Left ventricle myocardium inferior (tissue), 1 donor: ENCODE measurements at places on chromosomes 2 and 18.

DNA sequence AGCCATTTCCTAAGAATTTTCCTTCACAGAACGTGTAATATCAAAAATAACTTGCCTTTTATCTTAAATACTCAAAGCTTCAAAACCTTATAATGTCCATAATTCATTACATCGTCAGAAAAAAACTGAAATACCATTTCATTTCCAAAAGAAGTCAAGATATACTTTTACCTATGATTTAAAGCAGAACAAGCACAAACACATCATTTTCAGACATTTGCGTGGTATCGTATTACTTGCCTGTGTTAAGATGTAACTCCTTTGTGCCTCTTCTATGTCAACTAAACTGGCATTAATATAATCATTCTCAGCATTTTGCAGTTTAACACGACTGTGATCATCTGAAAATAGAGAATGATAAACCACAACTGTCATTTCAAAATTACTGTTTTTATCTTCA is 47.5 kb downstream of the PTPN2 start:
- no peak for DNase-seq

GRCh38 chr2:179532863-179533278 is 268.2 kb upstream of the SESTD1 start:
- DNase-seq = no peak

DNA sequence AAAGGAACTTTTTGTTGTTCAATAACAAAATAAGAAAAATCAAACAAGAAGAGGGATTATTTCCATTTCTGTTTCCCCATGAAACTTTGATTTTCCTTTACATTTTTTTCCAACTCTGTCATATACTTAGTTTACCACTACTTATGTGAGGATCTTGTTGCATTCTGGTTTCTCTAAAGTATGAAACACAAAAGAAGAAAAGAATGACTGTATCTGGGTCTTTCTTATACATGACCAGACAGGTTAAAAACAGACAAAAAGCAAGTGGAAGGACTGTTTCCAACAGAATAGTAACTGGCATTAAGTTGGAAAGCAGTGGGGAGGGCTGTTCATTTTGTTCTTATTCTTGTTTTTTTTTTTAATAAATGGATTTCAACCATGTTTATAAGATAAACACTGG is 1207.8 kb upstream of the FAM98A start:
- no peak for DNase-seq

DNA sequence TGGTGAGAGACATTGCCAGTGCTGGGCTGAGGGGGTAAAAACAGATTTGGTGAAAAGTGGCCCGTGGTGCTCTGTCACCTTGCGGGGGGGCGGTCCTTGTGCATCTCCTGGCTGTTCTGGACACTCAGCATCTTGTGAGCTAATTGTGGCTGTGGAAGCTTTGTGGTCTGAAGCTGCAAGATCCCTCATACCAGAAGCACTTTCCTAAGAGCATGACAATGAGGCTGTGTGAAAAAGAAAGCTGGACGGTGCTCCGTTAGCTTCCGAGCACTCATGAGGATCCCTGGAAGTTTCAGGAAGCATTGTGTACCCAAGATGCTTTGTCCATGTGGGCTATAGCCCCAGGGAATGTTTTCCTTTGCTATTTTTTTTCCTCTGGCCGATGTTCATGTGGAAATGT is 74.5 kb downstream of the CABLES1 start:
- DNase-seq = no peak

- no peak for DNase-seq
Observed at GRCh38 chr2:21910832-21911507, 787.2 kb downstream of the TDRD15 start.

- DNase-seq = peak; percentile 37
Observed at GRCh38 chr2:33441235-33441810, 35.1 kb upstream of the RASGRP3 start.

- DNase-seq = no peak
Observed at GRCh38 chr2:182391443-182391842, 35.4 kb downstream of the PDE1A start.

DNA sequence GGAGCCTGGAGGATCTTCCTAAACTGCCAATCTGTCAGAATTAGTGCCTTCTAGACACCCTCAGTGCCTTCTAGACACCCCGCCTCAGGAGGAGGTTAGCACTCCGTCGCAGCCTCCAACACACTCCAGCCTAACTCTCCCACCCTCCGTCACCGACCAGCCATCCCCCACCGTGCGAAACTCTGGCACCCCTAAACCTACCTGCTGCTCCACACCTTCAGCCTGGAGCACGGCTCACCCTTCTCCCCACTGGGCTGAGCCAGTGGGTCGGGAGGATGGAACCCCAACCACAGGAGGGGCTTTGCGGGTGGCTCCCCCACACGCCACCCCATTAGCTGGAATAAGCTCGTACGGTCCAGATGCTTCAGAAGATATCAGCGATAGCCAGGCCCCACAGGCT is 468.9 kb upstream of the HS6ST1 start:
- DNase-seq = no peak

DNA sequence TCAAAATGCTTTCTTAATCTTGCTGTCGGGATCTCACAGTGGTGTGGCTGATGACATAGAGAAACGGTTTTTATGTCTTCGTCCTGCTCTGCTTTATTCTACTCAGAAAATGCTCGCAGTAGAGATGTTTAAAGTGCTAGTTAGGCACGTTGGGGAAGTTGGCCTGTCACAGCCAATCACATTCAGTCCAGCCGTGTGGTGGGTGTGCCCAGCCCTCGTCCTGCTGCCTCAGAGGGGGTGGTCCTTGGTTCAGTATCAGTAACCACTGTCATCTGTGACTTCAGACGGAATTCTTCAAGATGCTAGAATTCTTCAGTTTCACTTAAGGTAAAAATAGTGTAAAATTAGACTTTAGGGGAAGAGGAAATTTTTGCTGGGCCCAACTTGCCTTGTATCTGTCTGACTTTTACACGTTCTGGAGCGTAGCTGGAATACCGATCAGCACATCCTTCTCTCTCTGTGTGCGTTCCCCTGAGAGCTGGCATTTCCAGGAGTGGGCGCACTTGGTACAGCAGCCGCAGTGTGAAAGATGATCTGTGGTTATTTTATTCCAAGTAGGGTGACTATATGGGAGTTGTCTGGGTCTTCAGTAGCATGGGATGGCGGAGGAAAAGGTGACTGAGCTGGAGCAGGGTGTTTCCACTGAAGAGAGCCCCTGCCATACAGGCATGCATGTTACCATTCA is 18.5 kb downstream of the TRAF3IP1 start:
- no peak for DNase-seq

DNA sequence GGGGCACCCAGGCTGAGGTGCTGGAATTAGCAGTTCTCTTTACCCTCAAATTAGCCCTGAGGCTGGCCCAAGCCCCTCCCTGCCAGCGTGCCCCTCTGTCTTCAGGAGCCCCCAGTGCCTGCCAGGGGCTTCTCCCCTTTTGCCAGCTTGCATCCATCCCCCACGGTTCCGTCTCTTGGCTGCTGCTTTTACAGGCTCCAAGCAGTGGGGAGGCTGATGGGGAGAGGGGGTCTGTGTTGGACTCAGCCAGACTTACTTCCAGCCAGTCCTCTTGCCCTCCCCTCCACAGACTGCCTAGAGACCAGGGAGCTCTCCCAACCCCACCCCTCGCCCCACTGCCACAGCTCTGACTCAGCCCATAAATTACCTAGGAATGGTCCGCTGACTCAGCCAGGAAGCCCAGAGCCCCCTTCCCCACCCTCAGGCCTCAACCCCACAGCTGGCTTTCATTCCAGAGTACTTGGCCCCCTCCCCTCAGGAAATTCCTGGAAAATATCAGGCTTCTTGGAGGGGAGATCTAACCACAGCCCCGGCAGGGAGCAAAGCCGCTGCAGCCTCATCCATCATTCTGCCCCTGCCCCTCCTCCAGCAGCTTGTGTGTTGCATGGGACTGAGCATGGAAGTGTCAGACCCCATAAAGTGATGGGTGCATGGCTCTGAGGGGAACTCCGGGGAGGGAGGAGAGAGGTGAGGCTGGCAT is 184.6 kb downstream of the ZFP36L2 start:
- DNase-seq = no peak

- peak; percentile 60 for DNase-seq
Observed at GRCh38 chr2:98158305-98158704, 71.3 kb downstream of the VWA3B start.

DNA sequence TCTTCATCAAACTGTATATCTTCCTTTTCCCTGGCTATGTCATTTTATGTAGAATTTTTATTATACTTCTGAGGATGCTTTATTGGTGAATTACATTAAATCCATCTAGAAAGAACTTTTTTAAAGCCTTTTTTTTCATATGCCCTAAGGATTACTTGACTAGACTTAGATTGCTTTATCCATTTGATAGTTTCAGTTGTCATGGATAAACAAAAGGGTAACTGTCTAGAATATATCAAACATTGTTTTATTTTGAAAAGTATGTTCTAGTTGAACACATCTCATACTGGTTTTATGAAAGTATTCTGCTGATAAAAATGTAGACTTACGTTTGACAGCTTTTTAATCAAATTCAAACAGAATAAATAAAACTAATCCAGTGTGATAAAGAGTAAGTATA is 639.8 kb downstream of the ARHGAP15 start:
- no peak for DNase-seq

GRCh38 chr18:24968238-24968775 is 383.7 kb downstream of the ZNF521 start:
- no peak for DNase-seq

DNA sequence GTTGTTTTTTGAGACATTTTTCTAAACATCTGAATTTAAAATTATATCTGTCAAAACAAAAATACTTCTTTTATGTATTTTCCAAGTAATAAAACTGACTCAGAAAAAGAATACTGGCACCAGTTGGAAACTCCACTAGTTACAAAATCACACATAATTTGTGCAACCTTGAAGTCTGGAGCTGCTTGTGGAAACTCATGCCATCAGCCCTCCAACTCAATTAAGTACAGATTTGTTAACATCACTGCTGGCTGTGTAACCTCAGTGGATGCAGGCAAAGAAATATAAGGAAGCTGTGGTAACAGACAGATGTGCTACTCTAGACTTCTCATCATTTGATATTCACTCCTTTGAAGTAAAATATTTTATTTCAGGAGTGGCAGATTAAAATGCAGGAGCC is 30.0 kb upstream of the RAPH1 start:
- DNase-seq = no peak

DNA sequence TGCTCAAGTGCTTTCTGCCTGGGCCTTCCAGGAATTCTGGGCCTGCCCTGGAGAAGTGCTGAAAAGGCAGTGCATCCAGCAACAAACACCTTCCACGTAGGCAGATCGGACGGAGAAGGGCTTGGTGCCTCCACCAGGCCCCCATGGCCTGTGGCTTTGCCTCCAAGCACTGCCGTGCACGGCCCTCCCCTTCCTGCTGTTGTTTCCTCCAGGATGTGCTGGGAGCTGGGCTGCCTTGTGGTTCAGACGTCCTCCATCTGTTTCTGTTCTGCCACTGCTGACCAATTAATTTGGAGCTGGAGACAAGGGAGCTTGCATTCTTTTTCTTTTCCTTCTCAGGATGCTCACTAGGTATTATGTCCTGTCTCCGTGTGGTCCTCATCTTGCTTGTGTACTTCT is 197.0 kb downstream of the HRH4 start:
- DNase-seq = peak; percentile 22

DNA sequence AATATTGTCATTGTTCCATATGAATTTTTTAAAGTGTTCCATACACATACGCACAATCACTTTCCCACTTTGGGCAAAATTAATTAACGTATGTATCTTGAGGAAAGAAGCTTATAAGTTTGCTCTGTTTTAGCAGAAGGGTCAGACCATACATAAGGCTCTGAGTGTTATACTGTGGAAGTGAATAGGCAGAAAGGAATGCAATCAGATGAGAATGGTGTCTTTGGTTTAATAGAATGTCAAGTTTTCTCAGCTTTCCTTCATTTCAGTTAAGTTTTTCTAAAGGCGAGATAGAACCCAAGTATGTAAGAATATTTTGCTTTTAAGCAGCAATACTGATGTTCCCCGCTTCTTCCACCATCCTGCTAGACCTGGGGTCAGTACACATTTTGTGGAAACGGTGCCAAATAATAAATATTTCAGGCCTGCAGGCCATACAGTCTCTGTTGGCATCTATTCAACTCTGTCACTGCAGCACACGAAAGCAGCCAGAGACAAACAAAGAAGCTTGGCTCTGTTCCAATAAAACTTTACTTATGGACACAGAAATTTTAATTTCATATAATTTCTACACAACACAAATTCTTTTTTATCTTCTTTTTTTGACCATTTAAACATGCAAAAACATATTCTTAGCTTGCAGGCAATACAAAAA is 100.6 kb downstream of the UPP2 start:
- DNase-seq = no peak

DNA sequence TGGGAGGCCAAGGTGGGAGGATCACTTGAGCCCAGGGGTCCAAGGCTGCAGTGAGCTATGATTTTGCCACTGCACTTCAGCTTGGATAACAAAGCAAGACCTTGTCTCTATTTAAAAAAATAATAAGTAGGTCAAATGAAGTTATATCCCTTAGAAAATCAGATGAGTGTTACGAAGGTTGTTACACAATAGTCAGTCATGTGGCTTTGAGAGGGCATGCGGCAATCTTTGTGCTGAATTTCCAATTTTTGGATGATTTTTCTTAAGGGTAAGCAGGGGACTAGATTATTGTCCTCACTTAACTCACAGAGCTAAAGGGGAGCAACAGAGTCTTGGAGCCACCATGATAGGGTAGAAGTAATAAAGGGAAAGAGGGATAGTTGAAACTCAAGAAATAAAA is 71.8 kb downstream of the B3GNT2 start:
- DNase-seq = no peak

DNA sequence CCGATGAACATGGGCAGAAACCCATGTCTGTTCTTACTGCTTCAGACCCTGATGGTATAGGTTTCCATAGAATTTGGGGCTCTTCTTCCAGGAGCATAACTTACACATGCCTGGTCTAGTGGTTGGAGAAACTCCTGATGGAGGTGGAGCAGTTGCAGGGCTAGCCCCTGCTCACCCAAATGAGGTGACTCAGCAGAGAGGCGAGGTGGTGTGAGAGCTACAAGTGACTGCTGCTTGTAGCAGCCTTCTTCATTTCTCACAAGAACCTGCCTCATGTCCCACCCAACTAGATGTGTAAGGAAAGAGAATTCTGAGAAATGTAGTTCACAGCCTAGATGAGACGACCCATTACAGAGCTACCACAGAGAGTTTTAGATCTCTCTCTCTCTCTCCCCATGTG is 105.3 kb downstream of the ZNF407 start:
- DNase-seq = no peak

DNA sequence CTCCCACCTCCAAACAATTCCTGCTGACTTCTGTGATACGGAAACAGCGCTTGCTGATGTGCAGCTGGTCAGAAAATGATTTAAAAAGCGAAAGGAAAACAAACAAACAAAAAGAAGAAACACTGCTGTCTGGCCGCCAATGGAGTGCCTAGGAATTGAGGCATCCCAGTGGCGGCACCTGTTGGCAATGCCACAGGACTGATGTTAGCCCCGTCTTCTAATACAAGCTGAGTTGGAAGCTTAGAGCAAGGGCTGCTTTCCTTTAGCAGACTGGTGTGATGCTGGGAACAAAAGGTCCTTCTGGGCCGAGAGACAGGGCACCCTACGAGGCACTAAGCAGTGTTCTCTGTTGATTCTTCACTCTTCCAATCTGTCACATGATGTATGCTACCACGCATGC is 163.6 kb upstream of the REV1 start:
- DNase-seq = no peak
